ENCODE measurements at places on chromosomes 11 and 22. TPM values are rescaled to one million over a fixed set of nuclear protein-coding genes. Genes with fewer than 3 reads are reported as not detected.

Gene BTBD18
- not detected for total RNA-seq

Gene KCNJ5
- not detected for total RNA-seq

GRCh38 chr11:76885390-76886097 is 24.8 kb downstream of the ACER3 start:
- no peak for DNase-seq

- no peak for DNase-seq
Measured at GRCh38 chr11:73856031-73856567, 20.5 kb downstream of the COA4 start.

GRCh38 chr11:61962213-61963015 is 5.0 kb downstream of the FTH1 start:
- no peak for DNase-seq

GRCh38 chr22:48450188-48450825 is 1377.4 kb downstream of the BRD1 start:
- DNase-seq: no peak

All from chondrocyte (in vitro differentiated cells).